ENCODE measurements at places on chromosomes 16 and 17.

DNA sequence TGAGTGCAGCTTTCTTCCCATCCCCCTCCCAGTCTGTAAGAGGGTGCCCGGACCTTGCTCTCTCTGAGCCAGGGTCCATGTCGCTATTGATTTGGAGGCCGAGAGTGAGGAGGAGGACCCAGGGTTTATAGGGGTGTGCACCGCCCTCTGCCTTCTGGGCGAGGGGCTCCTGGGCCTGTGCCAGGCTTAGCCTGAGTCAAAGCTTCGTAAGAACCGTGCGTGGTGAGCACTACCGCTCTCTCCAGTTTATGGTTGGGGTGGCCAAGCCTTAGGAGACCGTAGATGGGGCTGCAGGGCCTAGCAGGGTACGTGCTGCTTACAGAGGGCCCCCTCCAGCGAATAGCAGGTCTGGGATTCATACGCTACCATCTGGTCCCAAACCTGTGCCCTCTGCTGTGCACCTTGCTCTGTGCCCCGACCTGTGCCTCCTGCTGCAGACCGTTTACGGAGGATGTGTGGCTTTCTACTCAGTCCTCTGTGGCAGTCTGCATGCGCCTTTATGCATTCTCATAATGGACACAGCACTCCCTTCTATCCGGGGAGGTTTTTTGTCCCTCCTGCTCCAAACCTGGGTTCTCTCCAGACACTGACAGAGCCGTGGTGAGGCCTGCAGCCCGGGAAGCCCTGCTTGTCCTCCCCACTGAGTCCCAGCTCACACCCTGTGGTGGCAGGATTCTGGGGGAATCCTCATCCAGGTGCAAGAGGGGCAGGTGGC lies 54.7 kb downstream of the PGS1 start:
- DNase-seq = no peak

DNA sequence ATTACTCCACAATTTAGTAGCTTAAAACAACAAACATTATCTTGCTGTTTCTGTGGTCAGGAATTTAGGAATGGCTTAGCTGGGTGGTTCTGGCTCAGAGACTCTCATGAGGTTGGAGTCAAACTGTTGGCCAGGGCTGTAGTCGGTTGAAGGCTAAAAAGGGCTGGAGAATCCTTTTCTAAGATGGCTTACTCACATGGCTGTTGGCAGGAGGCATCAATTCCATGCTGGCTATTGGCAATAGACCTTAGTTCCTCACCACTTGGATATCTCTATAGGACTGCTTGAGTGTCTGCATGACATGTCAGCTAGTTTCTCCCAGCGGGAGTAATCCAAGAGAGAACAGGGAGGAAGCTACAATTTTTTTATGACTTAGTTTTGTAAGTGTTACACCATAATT lies 6.6 kb upstream of the EFCAB13 start:
- DNase-seq = no peak

DNA sequence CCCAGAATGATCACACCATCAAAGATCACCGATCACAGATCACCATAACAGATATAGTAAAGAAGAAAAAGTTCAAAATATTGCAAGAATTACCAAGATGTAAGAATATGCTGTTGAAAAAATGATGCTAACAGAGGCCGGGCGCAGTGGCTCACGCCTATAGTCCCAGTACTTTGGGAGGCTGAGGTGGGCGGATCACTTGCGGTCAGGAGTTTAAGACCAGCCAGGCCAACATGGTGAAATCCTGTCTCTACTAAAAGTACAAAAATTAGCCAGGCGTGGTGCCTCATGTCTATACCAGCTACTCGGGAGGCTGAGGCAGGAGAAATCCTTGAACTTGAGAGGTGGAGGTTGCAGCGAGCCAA lies 53.2 kb downstream of the CPPED1 start:
- no peak for DNase-seq

DNA sequence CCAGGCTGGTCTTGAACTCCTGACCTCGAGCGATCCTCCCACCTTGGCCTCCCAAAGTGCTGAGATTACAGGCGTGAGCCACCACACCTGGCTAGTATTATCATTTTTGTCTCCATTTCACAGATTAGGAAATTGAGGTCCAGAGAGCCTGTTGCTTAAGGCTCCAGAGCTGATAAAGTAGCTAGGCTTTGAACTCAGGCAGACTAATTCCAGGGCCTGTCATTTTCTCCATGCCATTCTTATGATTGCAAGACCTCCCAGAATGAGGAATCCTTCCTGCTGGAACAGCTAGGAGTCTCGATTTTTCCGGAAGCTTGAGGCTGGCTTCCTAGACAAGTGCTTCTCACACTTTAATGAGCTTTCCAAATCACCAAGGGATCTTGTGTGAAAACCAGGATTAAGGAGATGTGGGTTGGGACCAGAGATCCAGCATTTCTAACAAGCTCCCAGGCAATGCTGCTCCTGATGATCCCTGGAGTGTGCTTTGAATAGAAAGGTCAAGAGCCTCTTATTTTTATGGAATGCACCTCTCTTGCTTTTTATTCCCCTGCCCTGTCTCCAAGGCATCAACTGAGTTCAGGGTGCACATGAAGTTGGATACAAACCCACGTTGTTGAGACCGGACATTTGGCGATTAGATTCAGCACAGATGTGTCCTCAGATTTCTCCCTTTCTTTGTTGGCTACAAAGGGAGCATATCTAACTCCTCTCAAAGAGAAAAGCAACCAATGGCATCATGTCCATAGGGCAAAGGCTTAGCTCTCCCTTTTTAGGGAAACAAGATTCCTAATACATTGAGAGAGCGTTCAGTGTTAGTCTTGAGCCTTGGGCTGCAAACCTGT lies 40.3 kb upstream of the FAM20A start:
- no peak for DNase-seq

Measured in naive thymus-derived CD8-positive, alpha-beta T cell (primary cell).